CD4-positive, alpha-beta T cell treated with Interleukin-6 at 100 ng/mL for 8 hours (primary cell): ENCODE measurements at places on chromosomes 16 and 17.

GRCh38 chr16:49647673-49648072 lies 208.2 kb downstream of the ZNF423 start:
- no peak for DNase-seq

- DNase-seq, result no peak
Measured at GRCh38 chr16:11668623-11669379, 546 bp downstream of the SNN start.

GRCh38 chr16:51708861-51709260 lies 557.8 kb upstream of the SALL1 start:
- no peak for DNase-seq

DNA sequence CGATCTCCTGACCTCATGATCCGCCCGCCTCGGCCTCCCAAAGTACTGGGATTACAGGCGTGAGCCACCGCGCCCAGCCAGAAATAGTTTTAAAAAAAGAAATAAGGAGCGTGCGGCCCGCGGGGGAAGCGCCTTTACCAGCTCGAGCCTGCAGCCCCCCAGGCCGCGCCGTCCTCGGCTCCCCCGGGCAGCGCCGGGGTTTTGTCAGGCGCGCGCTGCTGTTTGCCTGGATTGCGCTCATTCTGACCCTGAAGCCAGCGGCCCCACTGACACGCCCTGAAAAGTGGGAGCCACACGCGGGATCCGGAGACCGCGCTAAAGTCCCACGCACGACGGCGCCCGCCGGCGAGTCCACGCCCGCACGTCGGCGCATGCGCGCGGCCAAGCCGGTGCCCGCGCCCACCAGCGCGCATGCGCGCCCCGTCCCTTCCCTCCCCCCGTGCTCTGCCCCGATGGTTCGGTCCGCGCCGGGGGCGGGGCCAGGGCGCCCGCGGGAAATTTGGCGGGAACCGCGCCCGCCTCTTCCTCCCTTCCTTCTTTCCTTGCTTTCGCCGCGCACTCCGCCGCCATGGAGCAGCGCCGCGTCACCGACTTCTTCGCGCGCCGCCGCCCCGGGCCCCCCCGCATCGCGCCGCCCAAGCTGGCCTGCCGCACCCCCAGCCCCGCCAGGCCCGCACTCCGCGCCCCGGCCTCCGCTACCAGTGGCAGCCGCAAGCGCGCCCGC lies at the start of gene CDT1:
CDT1 (plus strand) TSS at position 526 of the 724 bp plus-strand sequence; CDS start at position 569, 43 bp downstream.
- DNase-seq, result peak; percentile 83

- DNase-seq, result no peak
Measured at GRCh38 chr16:49492896-49493626, 119.5 kb downstream of the C16orf78 start.

- DNase-seq, result no peak
Measured at GRCh38 chr16:50311891-50312501, 45.6 kb downstream of the ADCY7 start.

- no peak for DNase-seq
Measured at GRCh38 chr16:1687427-1688316, 9.6 kb downstream of the JPT2 start.

GRCh38 chr16:3857189-3858043 lies 23.1 kb downstream of the CREBBP start:
- no peak for DNase-seq

DNA sequence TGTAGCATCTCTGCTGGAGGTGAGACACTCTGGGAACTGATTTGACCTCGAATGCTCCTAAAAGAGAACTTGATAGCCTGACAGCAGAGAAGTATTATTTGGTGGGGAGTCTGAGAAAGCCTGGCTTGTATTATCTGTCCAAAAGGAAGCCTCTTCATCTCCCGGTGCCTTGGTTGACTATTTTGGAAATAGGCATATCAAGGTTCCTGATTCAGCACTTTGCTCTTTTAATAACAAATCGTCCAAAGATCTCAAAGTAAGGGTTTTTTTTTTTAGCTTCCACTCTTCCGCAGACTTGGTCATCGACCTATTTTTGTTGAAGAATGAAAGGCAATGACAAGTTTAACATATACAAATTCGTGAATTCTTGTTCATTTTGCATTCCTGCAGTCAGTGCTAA lies 14.8 kb downstream of the TMEM186 start:
- no peak for DNase-seq

DNA sequence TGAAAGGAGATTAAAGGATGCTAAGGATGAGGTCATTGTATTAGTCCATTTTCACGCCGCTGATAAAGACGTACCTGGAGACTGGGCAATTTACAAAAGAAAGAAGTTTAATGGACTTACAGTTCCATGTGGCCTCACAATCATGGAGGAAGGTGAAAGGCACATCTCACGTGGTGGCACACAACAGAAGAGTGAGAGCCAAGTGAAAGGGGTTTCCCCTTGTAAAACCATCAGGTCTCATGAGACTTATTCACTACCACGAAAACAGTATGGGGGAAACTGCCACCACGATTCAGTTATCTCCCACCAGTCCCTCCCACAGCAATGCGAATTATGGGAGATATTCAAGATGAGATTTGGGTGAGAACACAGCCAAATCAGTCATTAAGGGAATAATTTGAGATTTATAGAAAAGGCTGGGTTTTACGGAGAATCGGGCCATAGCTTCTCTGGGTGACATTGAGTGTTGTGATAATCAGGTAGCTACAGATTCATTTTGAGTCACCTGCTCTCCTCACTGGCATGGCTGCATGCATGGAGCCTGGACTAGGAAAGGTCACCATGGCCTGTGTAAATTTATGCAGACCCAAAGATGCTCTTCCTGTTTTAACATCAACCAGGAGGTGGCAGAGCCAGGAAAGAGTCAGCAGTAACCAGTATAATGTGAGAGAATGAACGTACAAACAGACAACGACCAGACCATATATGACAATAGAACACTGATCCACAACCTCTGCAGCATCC lies 40.5 kb upstream of the DYNLRB2 start:
- DNase-seq, result no peak
